ENCODE measurements at places on chromosomes 7 and 10.
A peak's percentile ranks its signal among the peaks of the same experiment; 100 is the strongest.

- no peak for DNase-seq
Observed at GRCh38 chr7:150439967-150440366, 10.5 kb upstream of the GIMAP8 start.

GRCh38 chr7:81482600-81483186 is 287.2 kb downstream of the HGF start:
- DNase-seq: peak; percentile 49

GRCh38 chr7:17090751-17091150 is 207.7 kb upstream of the AHR start:
- no peak for DNase-seq

- DNase-seq: no peak
Observed at GRCh38 chr7:1317646-1318045, 85.0 kb downstream of the UNCX start.

DNA sequence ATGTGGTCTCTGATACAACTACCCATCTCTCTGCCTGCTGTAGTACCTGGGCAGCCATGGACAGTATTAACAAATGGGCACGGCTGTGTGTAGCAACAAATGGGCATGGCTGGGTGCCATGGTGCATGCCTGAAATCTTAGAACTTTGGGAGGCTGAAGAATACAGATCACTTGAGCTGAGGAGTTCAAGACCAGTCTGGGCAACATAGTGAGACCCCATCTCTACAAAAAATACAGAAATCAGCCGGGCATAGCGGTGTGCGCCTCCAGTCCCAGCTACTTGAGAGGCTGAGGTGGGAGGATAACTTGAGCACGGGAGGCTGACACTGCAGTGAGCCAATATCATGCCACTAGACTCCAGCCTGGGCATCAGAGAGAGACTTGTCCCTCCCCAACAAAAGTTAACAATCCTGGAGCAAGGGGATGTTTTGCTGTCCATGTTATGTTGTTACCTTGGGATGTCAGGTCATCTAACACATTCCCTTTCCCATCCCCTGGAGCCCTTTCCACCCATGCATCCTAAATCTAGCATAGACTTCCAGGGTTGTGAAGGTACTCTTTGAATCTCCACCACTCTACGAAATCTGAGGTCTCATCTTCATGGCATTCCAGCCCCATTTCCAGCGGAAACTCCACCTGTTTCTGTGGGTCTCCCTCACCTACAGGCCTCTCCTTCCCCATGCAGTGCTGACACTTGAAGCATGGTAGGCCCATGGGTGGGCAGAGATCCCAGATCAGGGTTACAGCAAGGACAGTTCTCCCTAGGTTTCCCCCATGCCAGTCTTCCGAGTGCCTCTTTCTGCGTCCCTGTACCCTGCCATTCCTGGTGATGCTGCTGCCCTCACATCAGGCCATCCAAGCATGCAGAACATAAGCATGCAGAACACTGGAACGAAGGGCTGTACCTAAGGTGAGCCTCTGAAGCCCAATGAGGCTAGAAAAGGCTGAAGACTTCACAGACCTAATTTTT is 13.1 kb downstream of the FXYD4 start:
- no peak for DNase-seq

- DNase-seq: no peak
Observed at GRCh38 chr10:44161184-44161583, 223.7 kb downstream of the CXCL12 start.

DNA sequence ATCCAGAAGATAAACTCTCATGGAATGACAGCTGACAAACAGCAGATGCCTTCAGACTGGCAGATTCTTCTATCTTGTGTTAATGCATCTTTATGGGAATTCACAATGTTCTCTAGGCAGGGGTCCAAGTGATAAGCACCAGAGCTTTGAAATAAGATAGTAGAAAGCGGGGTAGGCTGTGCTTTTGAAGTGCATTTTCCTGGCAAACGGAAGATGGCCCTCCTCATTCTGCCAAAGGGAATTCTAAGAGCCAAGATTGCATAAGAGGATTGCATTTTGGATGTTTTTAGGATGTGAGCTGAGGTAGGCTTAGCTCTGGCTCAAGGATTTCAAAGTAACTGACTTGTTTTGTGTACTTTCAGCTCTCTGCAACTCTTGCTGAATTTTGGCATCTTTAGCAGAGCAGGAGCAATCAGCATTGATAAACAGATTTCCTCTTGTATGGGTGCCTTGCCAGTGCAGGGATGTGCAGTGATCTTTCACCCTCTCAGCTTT is 298.5 kb upstream of the KLF6 start:
- DNase-seq: peak; percentile 66

DNA sequence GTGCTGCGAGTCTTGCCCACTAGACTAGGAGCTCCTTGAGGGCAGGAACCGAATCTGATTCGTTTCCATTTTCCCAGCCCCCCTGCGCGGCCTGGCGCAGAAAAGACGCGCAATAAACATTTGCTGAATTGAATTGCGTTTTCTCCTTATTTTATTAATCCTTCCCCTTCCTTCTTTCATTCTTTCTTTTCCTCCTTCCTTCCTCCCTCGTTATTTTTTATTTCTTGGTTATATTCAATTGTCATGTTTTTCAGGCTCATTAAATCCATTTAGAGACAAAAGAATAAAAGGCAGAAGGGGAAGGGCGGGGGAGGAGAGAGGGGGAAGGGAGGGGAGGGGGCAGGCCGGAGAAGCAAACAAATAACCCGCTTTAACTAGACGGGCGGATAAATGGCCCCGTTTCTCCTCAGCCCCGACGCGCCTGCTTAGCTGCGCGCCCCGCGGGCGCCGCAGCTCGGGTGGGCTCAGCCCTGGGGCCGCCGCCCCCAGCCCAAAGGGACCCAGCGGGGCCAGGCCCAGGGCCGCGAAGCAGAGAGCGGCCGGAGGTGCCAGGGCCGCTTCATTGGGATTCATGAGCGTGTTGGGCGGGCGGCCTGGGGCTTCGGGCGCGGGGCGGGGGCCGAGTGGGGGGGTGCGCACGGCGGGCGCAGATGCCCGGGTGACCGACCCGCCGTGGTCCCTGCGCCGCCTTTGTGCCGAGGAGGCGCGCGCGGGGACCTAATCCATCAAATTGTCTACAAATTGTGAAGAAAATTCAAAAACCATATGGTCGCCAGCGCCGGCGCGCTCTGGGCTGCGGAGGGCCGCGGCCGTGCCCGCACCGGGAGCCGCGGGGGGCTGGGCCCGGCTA is 5.0 kb downstream of the LBX1 start:
- DNase-seq: peak; percentile 4

GRCh38 chr7:27586825-27587224 is 75.9 kb downstream of the HIBADH start:
- peak; percentile 50 for DNase-seq

DNA sequence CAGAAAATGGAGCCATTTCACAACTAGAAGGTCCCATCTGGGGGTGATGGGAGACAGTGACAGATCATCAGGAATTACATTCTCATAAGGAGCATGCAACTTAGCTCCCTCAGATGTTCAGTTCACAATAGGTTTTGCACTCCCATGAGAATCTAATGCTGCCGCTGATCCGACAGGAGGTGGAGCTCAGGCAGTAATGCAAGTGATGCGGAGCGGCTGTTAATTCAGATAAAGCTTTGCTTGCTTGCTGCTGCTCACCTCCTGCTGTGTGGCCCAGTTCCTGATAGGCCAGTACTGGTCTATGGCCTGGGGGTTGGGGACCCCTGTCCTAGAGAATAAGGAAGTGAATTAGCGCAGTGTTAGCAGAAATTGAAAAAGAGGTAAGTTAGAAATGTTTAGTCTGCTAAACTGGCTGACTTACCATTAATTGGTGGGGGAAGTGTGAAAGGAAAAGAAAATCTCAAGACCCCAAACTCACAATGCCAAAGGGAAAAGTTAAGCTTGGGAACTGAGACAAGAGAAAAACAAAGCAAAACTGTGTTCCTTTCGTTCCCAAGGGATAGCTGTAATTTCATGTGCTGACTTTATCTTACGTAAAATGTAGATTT is 76.4 kb downstream of the LYZL2 start:
- peak; percentile 32 for DNase-seq

- DNase-seq: no peak
Observed at GRCh38 chr10:84344526-84344925, 16.1 kb downstream of the CCSER2 start.

DNA sequence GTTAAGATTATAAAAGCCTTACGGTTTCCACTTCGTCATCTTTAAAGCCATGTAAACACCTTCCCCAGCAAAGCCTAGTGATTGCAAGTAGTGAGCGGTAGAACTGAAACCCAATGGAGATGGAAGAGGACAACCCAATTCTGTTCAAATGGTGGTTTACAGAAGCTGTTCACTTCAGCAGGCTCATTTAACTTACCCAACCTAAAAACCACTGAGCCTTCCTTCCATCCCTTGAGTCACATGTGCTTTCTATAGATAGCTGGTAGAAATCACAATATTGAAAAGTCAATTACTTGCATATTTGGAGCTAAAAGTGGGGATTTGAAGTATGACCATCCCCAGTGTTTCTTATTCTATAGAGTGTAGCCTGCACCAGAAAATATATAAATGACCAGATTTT is 667.7 kb downstream of the SUGCT start:
- no peak for DNase-seq

GRCh38 chr7:64951250-64951848 is 39.5 kb downstream of the ZNF117 start:
- no peak for DNase-seq

DNA sequence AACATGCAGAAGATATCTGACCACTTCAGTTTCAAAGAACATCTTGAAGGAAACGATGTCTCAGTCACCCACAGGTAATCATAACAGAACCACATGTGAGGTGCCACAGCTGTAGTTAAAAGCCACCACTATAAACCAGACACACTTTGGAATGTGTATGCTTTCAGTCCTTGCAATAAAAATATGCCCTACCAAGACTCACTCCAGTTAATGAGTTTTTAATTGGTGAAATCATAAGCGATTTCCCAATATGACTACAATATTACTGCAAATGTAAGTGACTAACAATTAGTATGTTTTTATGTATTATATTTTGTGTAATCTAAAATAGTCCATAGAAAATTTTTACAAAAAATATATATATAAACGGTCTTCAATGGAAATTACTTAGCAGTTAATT is 428.2 kb downstream of the PARD3 start:
- no peak for DNase-seq

DNA sequence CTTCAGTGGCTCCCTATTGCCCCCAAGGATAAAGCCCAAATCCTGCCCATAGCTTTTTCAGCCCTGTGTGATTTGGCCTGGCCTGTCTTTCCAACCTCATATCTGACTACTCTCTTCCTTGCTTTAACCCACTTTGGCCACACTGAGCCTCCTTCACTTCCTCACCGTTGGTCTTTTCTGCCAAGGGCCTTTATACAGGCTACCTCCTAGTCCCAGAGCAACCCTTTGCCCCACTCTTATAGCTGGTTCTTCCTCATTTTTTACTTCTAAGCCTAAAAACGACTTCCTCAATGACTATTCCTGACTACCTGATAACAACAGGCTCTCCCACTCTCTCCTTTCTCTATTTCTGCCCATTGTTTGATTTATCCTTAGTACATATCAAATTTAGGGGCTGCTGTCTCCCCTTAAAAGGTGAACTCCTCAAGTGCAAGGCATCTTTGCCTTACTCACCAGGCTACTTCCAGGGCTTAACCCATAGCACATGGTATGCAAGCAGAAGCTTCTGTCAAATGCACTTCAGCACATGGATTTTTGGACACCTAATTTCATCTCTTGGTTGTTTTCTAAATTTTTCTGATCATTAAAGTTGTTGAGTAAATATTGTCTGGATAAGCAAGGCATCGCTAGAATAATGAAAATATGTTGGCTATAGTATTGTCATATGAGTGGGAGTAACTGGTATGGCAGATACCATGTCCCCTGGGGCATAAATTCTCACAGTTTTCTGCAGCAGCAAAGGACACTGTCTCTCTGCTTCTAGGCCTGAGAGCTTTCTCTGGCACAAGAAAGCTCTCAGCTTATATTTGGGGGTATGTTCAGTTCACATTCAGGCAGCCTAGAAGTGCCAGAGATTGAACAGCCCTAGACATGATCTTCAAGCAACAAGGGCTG is 201.5 kb upstream of the GPR26 start:
- DNase-seq: no peak
